A549 treated with DMSO at 1 μM for 4 hours (cell line): ENCODE measurements at places on chromosomes 2 and 18. TPM values are rescaled to one million over a fixed set of nuclear protein-coding genes. Genes with fewer than 3 reads are reported as not detected.

The GFPT1 gene
- total RNA-seq, result 22.7 to 32.5 TPM (median 28.8 TPM) in 5 replicates

The ZSWIM2 gene
- not detected in 5 replicates for total RNA-seq

The PLGLB1 gene
- 0.19 to 1.2 TPM (median 0.92 TPM) in 4 of 5 replicates, not detected in the other for total RNA-seq

The REG3G gene
- not detected in 5 replicates for total RNA-seq

The TMEM247 gene
- total RNA-seq, result not detected in 5 replicates

The TGFA gene
- 7.4 to 9.5 TPM (median 8.6 TPM) in 5 replicates for total RNA-seq
